Stimulated activated CD8-positive, alpha-beta memory T cell treated with anti-CD3 and anti-CD28 coated beads, Interleukin-4, amount 100 ng/mL, for 4 hours (primary cell): ENCODE measurements at places on chromosomes 6 and 20.

- DNase-seq: no peak
Measured at GRCh38 chr6:89613790-89614189, 24.8 kb downstream of the LYRM2 start.

DNA sequence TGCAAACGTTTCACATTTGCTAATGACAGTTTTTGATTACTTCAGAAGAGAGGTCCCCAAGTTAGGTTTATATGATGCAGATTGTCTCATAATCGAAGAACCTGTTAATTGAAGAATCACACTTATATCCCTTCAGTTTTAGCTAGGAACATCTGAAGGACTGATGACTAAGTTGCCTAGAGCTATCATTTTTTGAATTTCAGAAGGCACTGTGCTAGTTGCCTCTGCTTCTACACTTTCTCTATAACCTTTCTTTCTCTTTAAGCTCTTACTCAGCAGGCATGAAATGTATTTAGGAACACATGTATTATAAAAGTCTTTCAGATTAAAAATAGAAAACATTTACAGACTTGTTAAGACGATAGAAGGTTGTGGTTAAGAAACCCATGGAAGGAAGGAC, 14.4 kb upstream of the GJE1 start:
- no peak for DNase-seq

- no peak for DNase-seq
Measured at GRCh38 chr6:42046464-42047212, 3.7 kb upstream of the TAF8 start.

DNA sequence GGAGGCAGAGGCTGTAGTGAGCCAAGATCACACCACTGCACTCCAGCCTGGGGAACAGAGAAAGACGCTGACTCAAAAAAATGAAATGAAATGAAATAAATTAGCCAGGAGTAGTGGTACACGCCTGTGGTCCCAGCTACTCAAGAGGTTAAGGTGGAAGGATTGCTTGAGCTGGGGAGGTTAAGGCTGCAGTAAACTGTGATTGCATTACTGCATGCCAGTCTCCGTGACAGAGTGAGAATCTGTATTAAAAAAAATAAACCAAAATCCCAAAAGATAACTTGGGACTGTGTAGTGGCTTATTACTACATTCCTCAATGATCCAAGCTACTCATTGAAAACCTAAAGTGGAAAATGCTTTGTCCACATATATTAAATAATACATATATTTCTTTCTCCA, 87.0 kb downstream of the SGK1 start:
- DNase-seq: no peak

- no peak for DNase-seq
Measured at GRCh38 chr20:46592580-46593362, 42.3 kb upstream of the OCSTAMP start.

DNA sequence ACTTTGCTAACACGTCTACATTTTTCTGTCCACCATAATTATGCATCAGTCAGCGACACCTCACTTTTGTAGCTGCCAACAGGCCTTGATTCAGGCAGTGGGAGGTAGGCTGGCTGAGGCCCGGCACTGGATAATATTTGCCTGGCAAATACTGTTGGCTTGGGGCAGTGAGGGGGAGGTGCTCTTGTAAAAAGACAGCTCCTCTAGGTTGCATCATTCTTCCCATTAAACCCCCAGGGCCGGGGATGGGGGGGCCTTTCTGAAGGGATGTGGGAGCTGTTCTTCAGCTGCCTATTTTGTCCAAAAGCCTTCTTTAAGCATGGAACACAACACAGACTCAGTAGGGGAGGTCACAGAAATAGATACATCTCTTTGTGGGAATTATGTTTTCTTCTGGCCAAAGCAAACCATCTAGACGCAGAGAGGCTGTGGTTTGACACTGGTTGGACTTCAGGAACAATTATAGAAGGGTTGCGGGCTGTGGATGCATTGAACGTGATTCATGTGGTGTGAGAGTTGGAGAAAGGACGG, 338.3 kb upstream of the NT5E start:
- no peak for DNase-seq

- DNase-seq: no peak
Measured at GRCh38 chr6:91042656-91043055, 455.8 kb upstream of the MAP3K7 start.
